Activated CD8-positive, alpha-beta memory T cell treated with anti-CD3 and anti-CD28 coated beads for 1 hour (primary cell): ENCODE measurements at places on chromosomes 5 and 9.

DNA sequence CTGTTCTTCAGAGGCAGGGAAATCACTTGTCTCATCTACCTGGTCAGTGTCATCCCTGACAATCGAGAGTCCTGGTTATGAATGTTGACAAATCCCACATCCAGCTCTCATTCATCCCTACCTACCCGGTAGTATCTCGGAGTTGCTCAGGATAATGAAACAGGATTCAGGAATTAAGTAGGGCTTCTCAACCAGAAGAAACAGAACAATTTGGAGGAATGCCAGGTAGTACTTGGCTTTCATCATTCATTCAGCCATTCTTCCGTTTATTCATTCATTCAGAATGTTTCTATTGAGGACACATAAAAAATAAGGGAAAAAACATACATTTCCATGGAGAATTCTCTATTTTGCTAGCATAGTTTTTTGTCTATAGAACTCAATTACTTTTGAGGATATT, 195.0 kb downstream of the ARHGEF28 start:
- no peak for DNase-seq

DNA sequence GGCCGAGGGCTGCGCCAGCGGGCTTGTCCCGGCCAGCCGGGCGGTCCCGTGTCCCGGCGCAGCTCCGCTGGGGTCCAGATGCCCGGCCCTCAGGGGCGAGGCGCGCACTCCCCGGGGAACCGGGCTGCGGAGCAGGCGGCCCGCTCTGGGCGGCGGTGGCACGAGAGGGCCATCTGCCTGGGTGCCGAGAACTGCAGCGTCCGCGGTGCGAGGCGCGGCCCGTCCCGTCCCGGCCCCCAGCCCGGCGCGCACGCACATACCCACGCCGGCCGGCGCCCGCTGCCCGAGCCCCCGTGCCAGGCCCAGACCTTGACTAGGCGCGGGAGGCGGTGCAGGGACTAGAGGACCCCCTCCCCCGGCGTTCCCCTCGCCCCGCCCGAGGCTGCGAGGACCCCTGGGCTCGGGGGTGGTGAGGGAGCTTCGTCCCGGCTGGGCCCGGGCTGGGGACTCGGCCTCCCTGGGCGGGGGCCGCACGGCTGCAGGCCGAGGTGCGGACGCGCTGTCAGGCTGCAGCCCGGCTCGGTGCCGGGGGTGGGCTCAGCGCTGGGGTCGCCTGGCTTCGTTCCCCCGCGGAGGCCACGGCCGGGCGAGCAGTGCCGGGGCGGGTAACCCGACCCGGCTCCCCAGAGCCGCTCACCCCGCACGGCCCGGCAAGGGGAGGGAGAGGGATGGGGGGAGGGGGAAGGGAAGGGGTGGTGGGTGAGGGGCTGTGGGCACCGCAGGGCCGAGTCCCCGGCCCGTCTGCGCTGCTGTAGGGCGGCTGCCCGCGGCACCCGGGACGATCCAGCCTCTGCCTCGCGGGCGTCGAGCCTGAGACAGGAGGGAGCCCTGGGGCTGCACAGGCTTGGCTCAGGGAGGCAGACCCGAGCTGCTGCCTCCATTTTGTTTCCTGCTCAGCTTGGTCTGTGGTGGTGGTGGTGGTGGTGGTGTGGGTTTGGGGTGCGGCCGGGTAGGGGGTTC, 1.2 kb upstream of the NSD1 start:
- DNase-seq: no peak

DNA sequence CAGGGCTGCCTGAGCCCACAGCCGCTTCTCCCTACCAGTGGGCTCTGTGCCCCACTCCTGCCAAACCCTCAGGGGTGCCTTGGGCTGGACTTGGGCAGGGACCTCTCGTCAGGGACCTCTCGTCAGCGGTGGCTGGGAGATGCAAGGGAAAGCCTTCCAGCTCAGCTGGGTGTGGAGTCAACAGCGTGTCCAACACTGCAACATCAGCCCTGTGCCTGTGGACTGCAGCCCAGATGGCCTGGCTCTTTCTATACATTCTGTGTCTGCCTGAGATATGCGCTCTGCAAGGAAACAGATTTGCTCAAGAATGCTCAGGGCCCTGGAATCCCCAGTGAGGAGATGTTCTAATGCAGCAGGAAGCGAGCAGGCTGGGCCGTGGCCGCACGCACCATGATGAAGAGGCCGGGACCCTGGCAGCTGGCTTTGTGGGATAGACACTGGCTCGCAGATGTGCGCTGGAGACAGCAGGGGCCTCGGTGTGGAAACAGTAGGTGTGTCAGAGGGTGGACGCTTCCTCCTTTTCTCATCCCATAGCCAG, 85.0 kb upstream of the COL5A1 start:
- DNase-seq: no peak

DNA sequence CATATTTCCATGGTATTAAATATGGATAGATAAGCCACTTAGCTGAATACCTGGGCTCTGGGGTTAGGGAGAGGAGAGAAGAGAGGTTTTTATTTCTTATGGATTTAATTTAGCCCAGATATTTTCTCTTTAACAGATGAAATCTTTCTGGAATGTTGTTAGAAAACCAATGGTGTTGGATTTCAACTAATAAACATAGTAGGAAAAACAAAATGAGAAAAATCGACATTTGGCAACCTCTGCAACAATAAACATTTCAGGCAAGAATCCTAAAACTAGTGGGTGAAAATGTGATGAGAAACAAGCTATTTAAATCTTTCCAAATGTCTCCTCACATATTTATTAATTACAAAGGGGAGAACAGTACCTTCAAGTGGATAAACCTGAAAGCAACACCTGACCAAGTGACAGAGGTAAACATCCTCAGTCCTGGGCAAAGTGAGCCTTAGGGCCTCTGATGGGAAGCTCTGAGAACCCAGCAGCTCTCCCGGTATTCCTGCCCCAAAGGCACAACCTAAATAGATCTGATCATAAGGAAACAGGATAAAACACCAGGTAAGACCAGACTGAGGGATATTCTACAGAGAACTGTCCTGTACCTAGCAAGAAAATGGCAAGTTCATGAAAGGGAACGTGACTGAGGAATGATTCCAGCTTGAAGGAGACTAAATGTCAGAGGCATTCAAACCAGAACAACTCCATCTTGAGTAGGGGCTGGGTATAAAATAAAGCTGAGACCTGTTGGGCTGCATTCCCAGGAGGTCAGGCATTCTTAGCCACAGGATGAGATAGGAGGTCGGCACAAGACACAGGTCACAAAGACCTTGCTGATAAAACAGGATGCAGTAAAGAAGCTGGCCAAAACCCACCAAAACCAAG, 163.7 kb downstream of the ESM1 start:
- no peak for DNase-seq

DNA sequence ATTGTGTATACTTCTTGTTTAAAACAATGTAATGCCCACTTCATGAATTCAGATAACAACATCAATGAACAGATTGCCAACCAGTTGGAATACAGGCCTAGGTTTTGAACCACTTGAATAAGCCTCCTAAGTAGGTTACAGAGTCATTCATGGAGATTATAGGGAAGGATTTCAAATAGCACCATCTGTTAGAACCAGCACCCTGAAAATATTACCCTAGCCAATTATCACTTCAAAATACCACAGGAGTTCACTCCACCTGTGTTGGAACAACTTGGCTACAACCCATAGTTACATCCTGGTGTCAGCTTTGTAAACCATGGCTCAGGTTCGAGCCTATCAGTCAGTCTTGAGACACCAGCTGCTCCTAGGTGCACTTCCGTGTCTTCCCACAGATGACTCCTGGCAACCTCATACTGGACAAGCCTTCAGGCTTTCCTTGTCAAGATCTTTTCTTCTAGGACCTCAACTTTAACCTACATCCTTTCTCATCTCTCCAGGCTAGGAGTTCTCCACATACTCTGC, 350.0 kb downstream of the DEPDC1B start:
- DNase-seq: no peak

DNA sequence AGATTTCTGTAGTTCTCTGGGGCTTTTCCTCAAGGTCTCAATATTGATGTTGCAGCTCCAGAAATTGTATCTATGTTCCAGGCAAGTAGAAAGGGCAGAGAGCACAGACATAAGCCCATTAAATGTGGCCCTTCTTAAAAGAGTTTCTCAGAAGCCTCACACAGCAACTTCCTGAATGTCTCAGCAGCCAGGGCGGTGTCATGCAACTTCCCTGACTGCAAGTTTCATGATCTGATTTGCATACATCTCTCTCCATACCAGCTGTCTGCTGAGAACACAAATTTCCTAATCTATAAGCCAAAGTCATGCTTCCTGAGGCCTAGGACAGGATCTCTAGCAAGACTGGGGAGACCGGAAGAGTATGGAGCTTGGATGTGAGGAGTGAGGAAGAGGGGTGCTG, 13.0 kb downstream of the RGS7BP start:
- no peak for DNase-seq

GRCh38 chr5:151682240-151682639, 4.5 kb downstream of the SPARC start:
- no peak for DNase-seq

GRCh38 chr5:39432696-39433530, 8.1 kb upstream of the DAB2 start:
- no peak for DNase-seq

GRCh38 chr9:128675382-128675781, 13.6 kb upstream of the SET start:
- no peak for DNase-seq

- DNase-seq: no peak
These were observed 157.5 kb upstream of the BRINP1 start for GRCh38 chr9:119526698-119527097.

GRCh38 chr9:105969636-105970035, 275.3 kb downstream of the TMEM38B start:
- no peak for DNase-seq

DNA sequence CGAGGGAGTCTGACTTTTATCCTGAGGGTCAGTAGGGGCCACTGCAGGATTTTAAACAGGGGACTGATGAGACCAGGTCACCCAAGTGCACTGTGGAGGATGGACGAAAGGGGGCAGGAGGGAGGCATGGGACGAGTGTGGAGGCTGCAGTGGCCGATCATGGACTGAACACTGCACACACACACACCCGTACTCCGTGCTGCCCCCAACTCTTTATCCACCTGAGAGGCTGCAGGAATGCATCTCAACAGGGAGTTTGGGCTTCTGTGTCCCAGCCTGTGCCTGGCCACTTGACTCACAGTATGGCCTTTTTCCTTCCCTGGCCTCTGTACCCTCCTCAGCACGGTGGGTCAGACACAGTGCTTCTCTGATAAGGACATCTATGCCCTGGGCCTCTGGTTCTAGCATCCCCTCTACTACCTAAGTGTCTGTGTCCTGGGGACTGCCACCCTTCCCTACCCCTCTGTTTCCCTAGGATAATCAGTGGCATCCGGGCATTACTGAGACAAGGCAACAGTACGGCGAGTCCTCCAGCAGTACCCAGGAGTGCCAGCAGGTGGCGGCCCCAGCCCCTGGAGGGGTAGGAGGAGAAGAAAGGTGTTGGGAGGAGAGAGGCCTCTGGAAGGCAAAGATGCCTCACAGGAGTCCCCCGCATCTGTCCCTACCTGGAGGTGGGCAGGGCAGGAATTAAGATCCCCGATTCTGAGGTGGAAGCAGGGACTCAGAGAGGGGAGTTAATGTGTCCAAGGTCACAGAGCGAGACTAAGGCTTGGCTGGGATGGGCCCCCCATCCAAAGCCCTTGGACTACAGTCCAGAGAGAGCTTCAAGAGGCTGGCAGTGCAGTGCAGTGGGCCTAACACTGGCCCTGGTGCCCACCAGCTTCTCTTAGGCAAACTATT, 5.1 kb upstream of the CDX1 start:
- DNase-seq: peak; percentile 41

GRCh38 chr5:174726916-174727793, 2.8 kb downstream of the MSX2 start:
- no peak for DNase-seq

DNA sequence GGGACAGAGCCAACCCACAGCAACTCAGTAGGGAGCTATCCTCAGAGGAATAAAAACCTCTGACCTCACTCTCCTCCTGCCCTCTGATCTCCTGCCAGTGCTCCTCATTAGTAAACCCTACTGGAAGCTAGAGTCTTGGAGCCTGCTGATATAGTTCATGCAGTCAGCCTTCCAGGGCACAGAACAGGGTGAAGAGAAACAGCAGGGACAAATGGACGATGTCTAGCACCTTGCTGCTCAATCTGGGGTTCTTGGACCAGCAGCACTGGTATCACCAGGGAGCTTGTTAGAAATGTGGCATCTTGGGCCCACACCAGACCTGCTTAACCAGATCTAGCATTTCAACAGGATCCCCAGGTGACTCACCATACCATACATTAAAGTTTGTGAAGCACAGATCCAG, 5.5 kb upstream of the GALNT12 start:
- DNase-seq: no peak

GRCh38 chr9:113520109-113520642, 56.6 kb downstream of the RGS3 start:
- DNase-seq: no peak

DNA sequence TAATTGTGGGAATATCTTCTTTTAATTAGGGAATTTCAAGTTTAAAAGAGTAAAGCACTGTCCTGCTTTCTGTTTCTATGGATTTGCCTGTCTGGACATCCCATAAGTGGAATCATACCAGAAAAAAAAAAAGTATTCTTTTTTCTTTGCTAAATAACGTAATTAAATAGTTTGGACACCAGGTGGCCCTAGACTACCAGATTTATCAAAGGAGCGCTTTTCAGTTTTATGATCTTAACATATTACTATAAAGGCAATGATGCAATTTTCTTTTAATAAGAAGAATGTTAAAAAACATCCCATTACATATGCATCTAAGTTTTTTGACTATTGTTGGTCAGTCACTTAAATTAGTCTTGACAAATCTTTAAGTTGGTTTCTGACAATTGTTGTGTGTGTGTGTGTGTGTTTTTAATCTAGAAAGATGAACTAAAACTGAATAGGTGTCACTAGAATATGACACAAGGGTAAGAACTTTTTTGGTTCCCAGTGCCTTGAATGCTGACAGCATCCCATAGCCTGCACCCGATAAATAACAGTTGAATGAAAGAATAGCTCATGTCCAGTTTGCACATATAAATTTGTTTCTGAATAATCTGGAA, 49.5 kb downstream of the C5orf22 start:
- DNase-seq: no peak

GRCh38 chr5:32722957-32723356, 11.8 kb downstream of the NPR3 start:
- DNase-seq: no peak

- no peak for DNase-seq
These were observed 57.0 kb downstream of the CFAP90 start for GRCh38 chr5:7793895-7794294.

DNA sequence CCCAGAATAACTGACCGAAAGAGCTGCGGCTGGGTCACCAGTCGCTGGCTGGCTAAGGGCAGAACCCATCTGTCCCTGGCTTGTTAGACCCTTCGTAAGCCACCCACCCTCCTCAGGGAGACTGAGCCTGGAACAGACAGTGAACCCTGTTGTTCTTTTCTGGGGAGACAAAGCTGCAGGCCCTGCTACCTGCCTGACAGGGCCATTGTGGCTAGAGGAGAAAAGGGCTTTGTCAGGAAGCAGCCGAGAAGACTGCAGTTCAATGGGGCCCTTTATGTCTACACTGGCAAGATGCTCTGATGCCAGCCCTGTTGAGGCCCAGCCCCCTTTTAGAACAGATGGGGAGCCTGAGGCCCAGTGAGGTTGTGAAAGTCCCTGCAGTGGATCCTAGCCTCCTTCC, 3.7 kb upstream of the NIPAL4 start:
- DNase-seq: no peak

- DNase-seq: no peak
These were observed 80.2 kb downstream of the STX17 start for GRCh38 chr9:99986642-99987041.
